Activated naive CD4-positive, alpha-beta T cell (primary cell): ENCODE measurements at places on chromosomes 3 and 15.

- no peak for DNase-seq
These were observed 12.7 kb downstream of the TICRR start for GRCh38 chr15:89587955-89588354.

DNA sequence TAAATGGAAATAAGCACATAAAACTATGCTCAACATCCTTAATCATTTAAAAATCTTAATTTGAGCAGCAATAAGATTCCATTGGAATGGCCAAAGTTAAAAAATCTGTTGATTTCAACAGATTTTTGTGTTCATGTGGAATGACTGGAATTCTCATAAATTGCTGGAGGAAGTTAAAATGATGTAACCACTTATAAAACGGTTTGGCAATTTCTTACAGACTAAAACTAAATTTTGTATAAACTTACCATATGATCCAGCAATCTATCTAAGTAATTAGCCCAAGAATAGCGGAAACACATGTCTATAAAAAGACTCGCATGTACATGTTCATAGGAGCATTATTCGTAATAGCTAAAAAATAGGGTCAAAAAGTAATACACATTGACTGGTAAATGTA, 1713.6 kb downstream of the SI start:
- DNase-seq, result no peak

DNA sequence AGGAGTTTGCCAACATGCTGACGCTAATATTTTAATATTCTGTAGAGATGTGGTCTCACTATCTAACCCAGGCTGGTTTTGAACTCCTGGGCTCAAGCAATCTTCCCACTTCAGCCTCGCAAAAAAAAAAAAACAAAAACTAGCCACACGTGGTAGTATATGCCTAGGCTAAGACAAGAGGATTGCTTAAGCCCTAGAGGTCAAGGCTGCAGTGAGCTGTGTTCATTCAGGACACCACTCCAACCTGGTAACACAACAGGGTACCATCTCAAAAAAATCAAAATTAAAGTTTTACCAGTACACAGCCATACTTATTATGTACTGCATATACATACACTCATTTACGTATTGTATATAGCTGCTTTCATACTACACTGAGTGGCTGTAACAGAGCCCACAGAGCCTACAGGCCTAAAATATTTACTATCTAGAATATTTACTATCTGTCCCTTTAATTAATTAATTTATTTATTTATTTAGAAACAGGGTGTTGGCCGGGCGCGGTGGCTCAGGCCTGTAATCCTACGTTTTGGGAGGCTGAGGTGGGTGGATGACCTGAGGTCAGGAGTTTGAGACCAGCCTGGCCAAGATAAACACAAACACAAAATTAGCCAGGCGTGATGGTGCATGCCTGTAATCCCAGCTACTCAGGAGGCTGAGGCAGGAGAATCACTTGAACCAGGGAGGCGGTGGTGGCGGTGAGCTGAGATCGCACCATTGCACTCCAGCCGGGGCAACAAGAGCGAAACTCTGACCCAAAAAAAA, 23.2 kb downstream of the SMARCC1 start:
- no peak for DNase-seq

DNA sequence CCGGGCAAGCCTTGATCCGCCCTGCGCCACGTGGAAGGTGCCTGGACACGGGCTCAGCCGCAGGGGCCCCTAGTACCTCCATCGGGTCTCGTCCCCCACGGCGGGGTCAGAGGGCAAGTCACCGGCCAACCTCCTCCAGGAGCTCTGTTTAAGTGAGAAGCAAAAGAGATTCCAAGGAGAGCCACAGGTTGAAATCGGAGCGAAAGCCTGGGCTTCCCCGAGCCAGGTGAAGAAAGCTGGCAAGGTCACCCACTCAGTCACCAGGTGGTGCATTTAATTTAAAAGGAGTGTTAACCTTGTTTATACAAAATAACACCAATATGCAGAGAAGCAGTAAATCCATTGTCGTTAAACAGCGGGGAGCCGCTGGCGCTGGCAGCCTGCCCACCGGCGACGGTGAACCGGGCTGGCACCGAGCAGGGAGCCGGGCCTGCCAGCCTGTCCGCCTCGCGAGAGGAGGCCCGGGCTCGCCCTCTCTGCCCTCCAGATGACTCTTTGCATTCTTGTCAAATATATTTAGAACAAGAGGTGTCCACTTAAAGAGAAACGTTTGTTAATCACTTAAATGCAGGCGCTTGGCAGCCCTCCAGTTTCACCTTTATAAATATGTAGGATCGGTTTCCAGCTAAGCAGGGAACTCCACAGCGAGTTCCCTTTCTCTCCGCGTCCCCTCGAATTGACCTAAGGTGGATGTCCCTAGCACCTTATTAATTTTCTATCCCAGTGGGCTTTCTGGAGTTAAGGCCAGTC, 277.3 kb upstream of the NR2F2 start:
- no peak for DNase-seq

DNA sequence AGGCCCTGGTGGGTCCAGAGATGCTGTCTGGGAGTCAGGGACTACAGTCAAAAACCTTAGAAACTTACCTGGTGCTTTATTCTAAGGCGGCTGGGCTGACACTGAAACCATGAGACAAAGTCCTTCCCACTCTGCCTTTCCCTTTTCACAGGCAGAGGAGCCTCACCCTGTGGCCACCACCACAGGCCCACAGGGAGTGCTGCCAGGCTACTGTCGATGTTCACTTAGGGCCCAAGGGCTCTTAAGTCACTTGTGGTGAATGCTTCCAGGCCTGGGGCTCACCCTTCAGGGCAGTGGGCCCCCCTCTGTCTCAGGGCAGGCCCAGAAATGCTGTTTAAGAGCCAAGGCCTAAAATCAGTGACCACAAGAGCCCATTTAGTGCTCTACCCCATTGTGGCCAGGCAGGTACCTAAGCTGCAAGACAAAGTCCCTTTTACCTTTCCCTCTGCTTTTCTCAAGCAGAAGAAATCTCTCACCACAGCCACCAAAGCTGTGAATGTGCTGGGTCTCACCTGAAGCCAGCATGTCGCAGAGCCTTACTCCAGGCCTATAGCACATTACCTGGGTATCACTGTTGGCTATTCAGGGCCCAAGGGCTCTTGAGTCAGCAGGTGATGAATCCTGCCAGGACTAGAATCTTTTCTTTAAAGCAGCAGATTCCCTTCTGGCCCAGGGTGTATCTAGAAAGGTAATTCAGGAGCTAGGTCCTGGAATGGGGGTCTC, 39.5 kb upstream of the GOLGA6B start:
- DNase-seq, result no peak

GRCh38 chr3:35639254-35640186, at the start of gene ARPP21:
Gene ARPP21 (plus strand): TSS chr3:35639525. CDS start chr3:35681752, 42,227 bp downstream.
- no peak for DNase-seq

- DNase-seq, result no peak
These were observed 284.1 kb upstream of the LRRFIP2 start for GRCh38 chr3:37458162-37459120.

GRCh38 chr15:40379374-40379773, 3.1 kb upstream of the KNSTRN start:
- DNase-seq, result no peak

- DNase-seq, result no peak
These were observed 232.5 kb upstream of the ST8SIA2 start for GRCh38 chr15:92161039-92161670.

DNA sequence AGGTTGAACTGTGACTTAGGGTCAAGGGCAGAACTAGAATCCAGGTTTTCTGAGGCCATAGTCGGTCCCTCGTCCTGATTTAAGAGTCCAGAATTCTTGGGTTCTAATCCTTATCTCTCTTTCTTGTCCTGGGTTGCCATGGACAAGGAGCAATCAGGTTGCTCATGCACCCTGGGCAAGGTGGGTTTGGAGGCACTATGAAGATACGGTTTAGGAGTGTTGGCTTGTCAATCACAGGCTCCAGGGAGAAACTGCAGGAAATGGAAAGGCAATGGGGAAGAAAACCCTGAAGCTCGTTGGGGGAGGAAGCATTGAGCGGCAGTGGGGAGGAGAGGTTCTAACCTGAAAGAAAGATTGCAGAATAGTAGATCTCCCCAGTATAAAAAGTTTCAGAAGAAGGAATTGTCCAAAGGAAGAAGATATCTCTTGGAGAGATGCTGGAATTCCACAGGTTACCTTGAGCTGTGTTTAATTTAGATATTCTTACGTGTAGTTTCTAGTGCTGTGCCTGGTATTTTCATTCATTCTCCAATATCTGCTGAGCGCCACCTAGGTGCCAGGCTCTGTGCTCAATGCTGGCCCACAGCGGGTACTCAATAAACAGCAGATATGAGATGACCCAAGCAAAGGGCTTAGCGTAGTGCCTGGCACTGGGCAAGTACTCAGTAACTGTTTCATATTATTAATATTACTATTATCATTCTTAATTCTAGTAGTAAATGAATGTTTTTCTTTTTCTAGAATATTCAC, 2.0 kb downstream of the ACAN start:
- no peak for DNase-seq

- no peak for DNase-seq
These were observed 32.9 kb downstream of the GHSR start for GRCh38 chr3:172415323-172415722.

DNA sequence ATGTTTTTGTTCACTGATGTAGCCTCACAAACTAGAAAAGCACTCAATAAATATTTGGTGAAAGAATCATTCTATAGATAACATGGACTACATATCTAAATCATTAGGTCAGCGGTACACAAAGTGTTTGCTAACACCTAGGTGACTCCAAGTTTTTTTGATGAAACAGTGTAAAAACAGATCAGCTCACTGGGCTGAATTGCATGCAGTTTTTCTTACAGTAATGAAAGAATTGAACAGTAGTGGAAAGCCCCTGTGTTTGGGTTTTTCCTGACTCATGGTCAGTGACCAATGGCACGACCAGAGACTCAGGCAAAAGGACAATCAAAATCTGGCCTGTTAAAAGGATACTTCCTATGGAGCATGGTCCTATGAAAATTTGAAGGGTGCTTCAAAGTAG, 384.3 kb upstream of the EPHA6 start:
- DNase-seq, result no peak

- no peak for DNase-seq
These were observed 43.5 kb downstream of the ACAD9 start for GRCh38 chr3:128922804-128923459.

DNA sequence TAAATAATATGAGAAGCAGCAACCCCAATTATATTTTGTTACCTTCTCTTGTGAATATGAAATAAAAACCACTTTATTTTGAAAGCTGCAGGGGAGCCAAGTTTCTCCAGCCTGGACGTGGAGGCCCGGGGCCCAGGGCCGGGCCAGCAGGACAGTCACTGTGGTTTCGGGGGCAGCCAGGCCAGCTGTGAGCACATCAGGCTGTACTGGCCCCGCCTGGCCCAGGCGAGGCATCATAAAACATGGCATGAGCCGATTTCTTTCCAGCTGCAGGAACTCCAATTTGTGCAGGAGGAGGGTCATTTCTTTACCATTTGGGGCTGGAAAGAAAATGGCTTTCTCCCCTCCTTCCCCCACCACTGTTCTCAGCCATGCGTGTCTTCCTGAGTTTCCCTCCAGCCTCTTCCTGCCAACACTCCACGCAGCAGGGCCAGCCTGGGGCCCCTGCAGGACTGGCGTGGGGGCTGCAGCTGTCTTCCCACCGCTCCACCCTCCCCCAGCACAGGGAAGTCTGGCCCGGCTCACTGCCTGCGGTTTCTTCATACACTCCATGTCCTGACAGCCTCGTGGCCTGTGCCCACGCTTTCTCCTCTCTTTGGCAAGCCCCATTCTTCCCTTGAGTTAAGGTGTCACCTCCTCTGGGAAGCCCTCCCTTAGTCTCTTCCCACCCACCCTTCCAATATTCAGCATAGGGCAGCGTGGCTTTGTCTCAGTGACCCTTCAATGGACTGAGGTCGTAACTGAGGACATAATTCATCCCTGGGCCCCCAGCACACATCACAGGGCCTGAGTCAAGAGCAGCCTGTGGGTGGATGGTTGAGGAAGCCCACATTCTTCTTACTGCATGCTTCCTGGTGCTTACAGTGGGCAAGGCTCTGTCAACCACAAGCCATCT, 135.8 kb downstream of the CHSY1 start:
- DNase-seq, result no peak

GRCh38 chr3:2896308-2896939, 213.8 kb downstream of the IL5RA start:
- no peak for DNase-seq

DNA sequence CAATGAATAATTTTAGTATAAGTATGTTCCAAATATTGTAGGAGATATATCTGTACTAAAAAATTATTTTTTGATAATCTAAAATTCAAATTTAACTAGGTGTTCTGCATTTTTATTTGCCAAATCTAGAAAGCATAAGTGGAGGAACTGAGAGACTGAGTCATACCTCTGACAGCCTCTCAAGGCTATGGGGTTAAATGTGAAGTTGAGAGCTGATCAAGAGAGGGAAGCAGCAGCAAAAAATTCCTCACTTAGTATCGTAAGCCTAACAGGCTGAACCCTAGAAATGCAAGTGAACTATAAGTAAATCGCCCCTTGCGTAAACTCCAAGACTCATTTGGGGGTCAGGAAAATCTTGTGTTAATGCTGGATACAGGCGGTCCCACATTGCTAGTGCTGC, 12.8 kb upstream of the TOPAZ1 start:
- DNase-seq, result no peak

DNA sequence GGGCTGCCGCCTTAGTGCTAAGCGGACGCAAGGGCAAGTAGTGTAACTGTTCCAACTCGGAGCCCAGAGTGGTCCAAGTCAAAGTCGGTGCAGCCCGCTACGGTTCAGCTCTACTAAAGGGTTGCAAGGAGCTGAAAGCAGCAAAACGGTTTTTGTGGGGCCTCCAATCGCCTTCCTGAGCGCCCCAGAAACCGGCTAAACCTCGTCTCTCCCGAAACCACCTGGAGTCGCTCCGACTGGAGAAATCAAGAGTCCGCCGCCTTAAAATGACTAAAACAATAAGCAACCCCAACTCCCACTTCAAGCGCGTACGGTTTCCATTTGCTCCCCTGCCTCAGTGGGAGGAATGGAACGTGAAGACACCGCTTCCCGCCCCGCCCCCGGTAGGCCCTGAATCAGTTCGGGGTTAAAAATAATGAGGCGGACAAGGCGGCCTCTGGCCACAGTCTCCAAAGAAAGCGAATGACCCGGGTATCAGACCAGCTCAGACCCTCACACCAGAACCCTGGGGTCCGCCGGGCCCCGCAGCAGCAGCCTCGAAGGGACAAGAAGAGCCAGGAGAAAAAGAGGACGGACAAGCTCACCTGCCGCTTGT, 401 bp downstream of the SEC11A start:
- DNase-seq, result no peak

DNA sequence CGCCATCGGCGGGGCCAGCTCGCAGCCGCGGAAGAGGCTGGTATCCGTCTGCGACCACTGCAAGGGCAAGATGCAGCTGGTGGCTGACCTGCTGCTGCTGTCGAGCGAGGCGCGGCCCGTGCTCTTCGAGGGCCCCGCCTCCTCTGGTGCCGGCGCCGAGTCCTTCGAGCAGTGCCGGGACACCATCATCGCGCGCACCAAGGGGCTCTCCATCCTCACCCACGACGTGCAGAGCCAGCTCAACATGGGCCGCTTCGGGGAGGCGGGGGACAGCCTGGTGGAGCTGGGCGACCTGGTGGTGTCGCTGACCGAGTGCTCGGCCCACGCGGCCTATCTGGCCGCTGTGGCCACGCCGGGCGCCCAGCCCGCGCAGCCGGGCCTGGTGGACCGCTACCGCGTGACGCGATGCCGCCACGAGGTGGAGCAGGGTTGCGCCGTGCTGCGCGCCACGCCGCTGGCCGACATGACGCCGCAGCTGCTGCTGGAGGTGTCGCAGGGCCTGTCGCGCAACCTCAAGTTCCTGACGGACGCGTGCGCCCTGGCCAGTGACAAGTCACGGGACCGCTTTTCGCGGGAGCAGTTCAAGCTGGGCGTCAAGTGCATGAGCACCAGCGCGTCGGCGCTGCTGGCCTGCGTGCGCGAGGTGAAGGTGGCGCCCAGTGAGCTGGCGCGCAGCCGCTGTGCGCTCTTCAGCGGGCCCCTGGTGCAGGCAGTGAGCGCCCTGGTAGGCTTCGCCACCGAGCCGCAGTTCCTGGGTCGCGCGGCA, 1.8 kb downstream of the TLNRD1 start:
- no peak for DNase-seq
